ENCODE measurements at places on chromosomes 12 and 14.

DNA sequence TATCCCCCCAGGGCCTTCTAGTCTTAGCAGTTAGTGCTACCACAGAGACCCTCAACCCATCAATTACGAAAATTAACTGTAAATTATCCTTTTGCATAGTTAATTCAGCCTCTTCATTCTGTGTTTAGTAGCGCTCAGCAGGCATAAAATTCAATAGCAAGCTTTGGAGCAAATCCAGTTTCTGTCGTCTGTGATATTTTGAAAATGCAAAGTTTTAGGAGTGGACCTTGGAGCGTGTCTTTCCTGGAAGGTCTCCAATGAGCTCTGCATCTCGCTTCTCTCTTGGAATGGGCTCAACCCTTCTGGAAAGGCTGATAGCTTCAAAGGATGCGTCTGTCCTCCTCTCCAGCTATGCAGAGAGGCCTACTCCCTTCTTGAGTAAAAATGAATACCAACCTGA, 222.9 kb downstream of the SLC15A4 start:
- DNase-seq: no peak

DNA sequence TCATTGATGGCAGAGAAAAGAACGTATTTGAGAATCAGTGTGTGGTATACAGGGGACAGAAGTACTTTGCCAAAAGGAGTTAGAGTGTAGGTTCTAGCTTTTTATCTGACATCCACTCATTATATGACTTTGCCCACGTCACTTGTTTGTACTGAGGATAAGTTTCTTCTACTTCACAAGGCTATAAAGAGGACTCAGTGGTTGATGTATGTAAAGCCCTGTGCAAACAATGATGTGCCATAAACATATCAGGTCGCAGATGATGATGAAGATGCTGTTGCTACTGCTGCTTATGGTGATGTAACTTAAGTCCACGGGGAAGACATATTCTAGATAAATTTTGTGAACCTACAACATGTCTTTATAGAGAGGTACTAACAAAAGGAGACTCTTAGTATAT, 66.3 kb downstream of the TRHDE start:
- DNase-seq: no peak

GRCh38 chr14:50871914-50872732, at the start of gene ABHD12B:
TSS of gene ABHD12B (plus strand) at chr14:50872053. CDS start at chr14:50872175, 122 bp downstream.
- no peak for DNase-seq

DNA sequence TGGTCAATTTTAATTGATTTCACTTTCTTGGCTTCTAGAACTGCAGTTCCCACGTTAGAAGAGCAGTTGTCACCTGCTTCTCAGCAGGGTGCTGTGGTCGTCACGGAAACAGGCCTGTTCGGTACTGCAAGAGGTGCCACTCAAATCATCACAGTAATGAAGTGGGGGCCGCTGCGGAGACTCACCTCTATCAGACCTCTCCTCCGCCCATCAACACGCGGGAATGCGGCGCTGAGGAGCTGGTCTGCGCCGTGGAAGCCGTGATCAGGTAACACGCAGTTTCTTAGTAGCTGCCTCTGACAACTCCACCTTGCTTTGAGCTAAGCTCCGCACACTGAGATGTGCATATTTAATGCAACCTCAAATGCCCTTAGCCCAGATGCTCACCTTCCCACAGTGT, 107.2 kb downstream of the UNC79 start:
- DNase-seq: no peak

DNA sequence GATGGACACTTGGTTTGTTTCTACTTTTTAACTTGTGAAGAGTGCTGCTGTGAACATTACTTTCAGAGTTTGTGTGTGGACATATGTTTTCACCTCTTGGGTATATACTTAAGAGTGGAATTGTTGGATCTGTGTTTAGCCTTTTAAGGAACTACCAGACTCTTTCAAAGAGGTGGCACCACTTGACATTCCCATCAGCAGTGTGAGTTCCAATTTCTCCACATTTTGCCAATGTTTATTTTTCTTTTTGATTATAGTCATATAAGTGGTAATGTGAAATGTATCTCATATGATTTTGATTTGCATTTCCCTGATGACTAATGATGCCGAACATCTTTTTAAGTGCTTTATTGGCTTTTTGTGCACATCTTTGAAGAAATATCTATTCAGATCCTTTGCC, 44.8 kb downstream of the ARHGAP5 start:
- no peak for DNase-seq

- DNase-seq: no peak
Measured at GRCh38 chr12:6178981-6179761, 21.0 kb upstream of the CD9 start.

- peak; percentile 85 for DNase-seq
Measured at GRCh38 chr14:89701211-89702043, 253.1 kb downstream of the EFCAB11 start.

GRCh38 chr12:111584959-111585358, 14.2 kb downstream of the ATXN2 start:
- DNase-seq: no peak

GRCh38 chr12:40327535-40327934, 102.7 kb downstream of the LRRK2 start:
- no peak for DNase-seq

DNA sequence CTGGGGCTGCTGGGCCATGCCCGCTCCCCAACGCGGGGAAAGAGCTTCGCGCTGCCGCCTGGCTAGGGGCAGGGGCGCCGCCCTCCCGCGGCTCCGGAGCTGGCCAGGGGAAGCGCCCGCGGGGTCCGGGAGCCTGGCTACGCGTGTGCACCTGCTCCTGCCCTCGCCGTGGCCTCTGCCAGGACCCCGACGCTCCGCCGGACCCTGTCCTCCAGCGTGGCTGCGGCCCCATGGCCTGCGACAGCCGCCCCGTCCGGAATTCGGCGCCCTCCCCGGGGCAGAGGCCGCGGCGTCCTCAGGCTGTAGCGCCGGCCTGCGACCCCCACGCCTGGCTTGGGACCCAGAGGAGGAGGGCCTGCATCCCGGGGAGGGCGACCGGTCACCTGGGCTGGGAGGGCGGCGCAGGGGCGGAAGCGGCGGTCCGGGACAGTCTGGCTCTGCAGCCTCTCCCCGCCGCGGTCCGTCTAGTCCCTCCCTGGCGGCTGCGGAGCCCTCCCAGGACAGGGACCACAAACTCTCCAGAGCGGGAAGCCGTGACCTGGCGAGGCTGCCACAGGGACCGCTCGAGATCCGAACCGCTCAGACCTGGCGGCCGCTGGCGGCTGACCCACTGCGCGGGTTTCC, 85.6 kb downstream of the ALG10 start:
- no peak for DNase-seq

DNA sequence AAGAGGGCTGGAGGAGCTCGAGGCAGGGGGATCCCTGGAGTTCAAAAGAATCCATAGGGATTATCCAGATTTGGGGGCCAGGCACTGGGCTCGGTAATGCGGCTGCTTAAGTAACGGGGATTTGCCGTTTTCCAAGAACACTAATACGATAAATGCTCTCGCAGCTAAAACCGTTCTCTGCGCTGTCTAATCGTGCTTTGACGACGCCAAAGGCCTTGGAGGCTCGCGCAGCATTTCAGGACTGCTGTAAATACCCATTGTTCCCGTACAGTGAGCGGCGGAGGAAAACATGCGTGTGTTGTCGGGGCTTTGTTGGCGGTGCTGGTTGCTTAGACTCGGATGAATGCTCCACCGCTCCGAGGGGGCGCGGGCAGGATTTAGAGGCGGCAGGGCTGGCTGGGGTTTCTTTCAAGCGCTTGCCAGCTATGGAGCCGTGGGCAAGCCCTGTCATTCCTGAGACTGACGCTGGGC, 26.2 kb downstream of the DIO3 start:
- DNase-seq: no peak
